Aorta (tissue), 5 donors: ENCODE measurements at places on chromosomes 3 and 15.

DNA sequence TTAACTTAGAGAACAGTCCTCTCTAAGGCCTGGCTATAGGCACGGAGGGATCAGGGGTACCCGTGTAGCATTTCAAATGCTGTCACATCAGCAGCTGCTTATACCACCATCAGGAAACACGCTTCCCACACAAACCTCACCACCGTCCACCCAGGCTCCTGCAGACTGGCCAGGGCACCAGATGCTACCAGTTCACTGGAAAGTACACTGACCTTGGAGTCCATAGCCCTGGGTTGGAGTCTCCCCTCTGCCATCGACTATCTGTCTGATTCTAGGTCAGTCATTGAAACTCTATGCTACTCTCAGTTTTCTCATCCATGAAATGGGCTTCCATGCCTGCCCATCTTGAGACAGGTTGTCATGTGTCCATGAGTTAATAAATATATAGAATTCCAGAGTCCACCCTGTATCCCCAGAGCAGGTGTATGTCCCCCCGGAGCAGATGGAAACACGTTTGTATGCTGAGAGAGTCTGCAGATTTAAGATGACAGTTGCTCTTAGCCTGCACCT, 156.0 kb upstream of the SMAD3 start:
- no peak for DNase-seq

DNA sequence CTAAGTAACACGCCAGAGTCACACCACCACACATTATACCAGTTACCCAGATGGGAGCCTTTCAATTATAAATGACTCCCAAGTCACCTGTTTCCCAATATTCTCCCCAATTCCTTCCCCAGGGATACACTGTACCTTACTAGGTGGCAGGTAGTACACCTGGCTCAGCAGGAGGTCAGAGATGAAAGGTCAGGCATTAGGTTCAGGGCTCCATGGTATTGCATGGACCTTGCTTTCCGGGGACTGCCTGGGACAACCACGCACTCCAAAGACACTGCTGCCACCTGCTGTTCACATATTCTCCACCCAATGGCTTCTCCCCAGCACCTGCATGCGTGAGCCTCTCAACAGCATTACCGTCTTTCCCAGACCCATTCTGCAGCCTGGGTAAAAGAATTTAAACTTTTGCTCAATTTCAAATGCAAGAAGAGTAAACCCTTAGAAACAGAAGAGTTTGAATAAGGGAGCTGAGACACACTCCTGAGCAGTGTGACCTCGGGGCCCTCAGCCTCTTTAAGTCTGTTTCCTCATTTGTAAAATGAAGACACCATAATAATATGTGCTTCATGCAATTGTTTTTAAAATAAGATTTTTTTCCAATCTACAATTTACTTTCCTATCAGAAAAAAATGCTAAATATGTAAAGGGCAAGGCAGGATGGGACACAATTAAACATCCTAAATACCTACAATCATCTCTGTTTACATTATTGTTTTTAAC, 28.0 kb upstream of the LACTB start:
- peak; percentile 89 for DNase-seq

GRCh38 chr15:100121285-100121684, 220.5 kb downstream of the ADAMTS17 start:
- DNase-seq = no peak

GRCh38 chr15:41671656-41672648, 11.7 kb downstream of the MGA start:
- no peak for DNase-seq

DNA sequence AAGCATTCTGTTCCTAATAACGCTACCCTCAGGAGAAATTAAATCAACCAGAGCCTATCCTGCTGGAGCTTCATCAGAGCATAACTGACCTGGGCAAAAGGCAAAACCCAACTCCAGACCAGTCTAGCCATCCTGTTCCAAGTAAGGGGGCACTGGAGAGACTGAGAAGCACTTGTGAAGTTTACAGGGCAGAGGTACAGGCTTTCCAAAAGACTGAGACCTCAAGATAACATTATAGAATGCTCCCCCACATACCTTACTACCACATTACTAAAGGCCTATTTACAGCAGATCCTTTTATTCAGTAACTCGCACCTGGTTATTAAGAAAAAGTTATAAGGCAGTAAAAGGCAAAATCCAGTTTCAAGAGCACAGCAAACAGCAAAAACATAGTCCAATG, 35.5 kb downstream of the RFX7 start:
- DNase-seq = no peak

DNA sequence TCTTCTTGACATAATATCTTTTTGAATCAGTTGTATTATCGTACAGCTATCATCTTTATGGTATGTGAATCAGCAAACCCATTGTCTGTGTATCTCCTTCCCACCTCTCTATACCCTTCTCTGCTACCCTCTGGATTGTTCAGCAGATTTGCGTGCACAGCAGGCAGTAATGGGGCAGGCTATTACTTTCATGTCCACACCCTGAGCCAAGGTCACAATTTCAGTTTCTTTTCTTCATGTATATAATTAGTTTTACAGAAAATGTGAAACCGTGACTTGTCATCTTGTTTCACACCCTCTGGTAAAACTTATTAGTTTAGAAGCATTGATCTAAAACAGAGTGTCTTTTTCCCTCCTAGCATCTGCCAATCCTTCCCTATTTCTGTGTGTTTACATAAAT, 770.4 kb upstream of the SEMA6D start:
- no peak for DNase-seq

- DNase-seq = no peak
These were observed 3.4 kb upstream of the LMLN start for GRCh38 chr3:197956626-197956988.
